ENCODE measurements at places on chromosomes 1 and 21.

GRCh38 chr1:108889706-108890384 lies 13.1 kb downstream of the GPSM2 start:
- DNase-seq = no peak

DNA sequence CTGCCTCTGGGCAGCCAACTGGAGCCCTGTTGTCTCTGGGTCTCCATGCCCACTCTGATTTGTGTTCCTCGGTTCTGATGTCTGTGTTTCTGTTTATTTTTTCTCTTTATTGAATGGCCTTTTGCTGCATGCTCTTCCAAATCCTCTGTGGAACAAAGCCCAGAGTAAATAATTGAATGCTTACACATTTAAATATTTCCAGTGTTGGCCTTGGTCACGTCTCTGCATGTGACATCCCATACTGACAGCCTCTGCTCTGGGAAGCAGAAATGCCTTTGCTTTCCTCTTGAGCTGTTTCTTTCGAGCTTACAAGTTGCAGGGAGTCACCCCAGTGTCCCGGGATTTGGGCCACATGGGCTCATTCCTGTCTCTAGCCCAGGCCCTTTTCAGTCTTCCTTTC lies 267.9 kb downstream of the PTPRU start:
- no peak for DNase-seq

GRCh38 chr21:42892582-42892930 lies 553 bp upstream of the NDUFV3 start:
- DNase-seq = no peak

- DNase-seq = no peak
Measured at GRCh38 chr1:12035312-12035711, 16.0 kb downstream of the MIIP start.

DNA sequence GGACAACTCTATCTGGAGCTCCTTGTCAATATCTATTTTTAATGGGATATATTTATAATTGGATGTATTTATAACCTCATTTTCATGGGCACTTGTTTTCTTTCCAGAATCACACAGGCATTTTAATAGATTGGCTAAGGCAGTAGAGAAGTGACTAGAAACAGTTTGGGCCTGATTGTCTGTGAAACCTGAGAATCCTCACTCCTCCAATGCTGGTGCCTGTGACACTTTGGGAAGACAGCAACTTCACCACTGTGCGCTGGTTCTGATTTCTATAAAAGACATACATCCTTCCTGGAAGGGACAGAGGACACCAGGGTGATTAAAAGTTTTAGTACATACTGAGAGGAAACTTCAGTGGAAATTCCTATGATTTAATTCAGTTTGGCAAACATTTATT lies 39.6 kb upstream of the RXRG start:
- DNase-seq = no peak

DNA sequence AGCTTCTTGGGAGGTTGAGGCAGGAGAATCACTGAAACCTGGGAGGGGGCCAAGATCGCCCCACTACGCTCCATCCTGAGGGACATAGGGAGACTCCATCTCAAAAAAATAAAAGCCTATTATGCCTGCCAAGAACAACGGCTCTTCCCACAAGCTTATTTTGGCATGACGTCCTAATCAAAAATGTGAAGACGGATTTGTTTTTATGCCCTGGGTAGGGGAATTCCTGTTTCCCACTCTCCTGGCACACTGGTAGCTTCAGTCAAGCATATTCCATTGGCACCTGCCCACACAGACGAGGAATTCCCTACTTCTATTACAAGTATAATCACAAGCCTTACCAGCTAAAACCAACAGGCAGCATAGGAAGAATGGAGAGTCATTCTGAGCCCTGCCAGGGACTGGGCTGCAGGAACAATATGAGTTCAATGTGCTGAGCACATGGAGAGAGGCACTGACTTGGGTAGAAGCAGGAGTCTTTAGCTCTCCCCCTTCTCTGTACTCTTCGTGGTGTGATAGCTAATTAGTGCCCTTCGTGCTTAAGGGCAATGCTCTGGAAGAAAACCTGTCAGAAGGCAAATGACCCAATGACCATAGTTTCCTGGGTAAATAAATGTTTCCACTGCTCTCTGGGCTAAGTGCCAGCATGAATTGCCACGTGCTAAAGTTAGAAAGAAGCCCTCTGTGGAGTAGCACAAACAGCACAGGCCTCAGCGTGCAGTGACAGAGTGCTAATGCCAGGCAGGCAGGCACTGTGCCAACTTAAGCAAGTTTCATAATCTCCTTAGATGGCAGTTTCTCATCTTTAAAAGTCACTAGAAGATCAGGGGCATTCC lies 16.8 kb downstream of the TNFSF4 start:
- DNase-seq = no peak

DNA sequence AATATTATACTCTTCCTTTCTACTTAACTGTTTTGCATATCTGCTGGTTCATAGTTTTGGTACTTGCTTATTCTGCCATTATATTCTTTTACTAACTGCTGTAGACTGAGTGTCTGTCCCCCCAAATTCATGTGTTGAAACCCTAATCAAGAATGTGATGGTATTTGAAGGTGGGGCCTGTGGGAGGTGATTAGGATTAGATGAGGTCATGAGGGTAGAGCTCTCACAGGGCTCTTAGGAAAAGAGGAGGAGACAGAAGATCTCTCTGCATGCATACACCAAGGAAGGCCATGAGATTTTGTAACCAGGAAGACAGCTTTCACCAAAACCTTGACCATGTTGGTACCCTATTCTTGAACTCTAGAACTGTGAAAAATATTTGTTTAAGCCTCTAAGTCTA lies 354.1 kb upstream of the B3GALT2 start:
- DNase-seq = peak; percentile 46

- DNase-seq = no peak
Measured at GRCh38 chr1:230105754-230106625, 39.0 kb downstream of the GALNT2 start.

- DNase-seq = no peak
Measured at GRCh38 chr1:115409094-115410015, 71.3 kb upstream of the NGF start.

- DNase-seq = no peak
Measured at GRCh38 chr1:225825078-225825477, 15.2 kb downstream of the EPHX1 start.

- DNase-seq = no peak
Measured at GRCh38 chr1:89865498-89866382, 44.9 kb downstream of the LRRC8D start.

- no peak for DNase-seq
Measured at GRCh38 chr21:38984568-38984967, 178.8 kb downstream of the ETS2 start.

DNA sequence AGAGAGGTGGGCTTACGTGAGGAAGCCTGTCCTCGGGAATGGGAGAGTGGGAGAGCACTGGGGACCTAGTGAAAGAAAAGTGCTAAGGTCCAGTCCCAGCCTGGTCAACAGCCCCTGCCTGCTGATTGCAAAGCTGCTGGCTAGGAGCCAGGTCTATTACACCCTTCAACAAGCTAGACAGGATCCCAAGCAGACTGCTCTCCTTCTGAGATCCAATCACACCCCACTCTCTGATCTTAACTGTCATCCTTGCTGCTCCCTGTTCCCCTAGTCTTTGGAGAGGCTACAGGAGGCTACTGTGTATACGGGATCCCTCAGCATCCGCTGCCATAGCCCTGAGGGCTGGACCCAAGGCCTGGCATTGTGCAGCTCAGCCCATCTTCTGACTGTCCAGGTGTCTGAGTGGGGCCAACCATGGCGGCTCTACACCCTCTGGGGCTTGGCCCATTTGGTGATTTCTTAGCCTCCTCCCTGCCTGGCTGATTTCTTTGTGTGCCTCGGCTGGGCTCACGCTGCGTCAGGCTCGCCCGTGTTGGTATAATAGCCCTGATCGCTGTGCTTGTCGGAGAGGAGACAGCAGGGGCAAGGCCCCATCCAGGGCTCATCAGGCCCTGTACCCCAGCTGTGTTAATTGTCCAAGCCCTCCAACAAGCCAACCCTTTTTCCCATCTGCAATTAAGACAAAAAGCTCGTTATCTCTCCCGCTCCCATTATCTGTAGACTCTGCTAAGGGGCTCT lies 43.9 kb downstream of the NAV1 start:
- no peak for DNase-seq

DNA sequence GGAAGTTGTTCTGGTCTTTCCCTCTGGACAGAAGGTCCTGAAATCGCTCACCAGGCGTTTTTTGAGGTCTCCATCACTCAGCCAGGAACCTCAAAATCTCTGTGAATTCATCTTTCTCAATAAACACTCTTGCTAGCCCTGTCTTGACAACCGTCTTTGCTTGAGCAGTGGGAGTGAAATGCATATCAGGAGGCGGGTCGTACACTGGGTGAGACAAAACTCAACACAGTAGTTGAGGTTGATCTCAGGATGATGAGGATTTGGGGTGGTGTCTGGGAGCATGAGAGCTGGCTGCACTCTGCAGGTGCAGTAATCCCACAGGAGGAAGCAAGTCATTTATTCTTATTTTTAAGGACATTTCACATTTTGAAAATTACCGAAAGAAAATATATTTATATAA lies 1.9 kb downstream of the GPR25 start:
- DNase-seq = no peak

DNA sequence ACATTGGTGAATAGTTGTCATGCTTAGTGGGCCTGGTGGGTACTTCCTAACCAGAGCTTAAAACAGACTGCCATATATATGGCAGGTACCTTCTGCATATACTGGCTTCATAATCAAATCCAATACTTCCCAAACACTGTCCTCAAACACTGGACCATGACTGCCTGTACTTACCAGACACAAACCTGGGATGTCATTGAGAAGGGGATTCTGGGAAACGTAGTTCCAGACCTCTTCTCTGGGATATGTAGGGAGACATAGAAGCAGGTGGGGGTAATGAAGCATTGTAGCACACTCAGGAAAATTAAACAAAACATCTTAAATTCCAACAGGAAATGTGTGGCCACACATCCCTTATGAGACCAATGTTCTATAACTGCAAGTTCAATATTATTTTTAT lies 76.5 kb upstream of the ADAMTS5 start:
- no peak for DNase-seq

- DNase-seq = no peak
Measured at GRCh38 chr21:44418108-44418875, 37.0 kb upstream of the LRRC3 start.

GRCh38 chr1:31580513-31580870 lies 4.2 kb downstream of the TINAGL1 start:
- DNase-seq = no peak

DNA sequence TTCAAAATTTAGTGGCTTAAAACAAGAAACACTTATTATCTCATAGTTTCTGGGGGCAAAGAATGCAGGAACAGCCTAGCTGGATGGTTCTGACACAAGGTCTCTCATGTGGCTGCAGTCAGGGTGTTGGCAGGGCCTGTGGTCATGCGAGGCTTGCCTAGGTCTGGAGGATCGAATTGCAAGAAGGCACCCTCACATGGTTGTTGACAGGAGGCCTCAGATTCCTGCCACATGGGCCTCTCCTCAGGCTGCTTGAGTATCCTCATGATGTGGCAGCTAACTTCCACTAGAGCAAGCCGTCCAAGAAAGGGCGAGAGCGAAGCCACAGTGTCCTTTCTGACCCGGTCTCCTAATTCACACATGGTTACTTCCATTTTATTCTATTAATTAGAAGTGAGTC lies 6.2 kb upstream of the NRIP1 start:
- no peak for DNase-seq

DNA sequence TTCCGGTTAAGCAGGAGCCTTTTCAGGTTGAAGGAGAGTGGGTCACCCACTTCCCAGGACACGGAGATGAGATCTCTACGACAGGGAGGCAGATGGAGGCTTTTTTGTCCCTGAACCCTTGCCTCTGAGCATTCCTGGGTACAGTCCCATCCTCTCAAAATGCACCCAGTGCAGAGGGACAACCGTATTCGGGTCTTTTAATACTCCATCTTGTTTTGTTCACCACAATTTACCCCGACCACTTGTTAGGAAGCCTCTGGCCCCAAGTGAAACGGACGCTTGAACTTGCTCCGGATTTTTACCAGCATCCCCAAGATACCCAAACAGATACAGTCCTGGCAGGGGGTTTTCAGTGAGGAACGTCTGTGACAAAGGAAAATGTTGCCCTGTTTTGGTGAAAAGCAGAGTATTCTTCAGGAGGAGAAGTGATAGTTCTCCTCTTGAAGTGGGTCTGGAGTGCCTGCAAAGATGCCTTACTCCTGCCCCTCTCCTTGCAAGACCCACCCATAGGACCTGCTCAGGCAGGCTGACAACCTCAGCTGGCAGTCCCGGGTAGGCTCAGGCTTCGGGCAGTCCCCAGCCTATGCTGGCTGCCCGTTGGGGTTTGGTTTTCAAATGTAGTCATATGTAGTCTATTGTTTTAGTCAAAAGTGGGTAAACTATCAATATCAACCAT lies 669 bp upstream of the ARL8A start:
- peak; percentile 46 for DNase-seq

GRCh38 chr1:182674346-182675246 lies 9.8 kb downstream of the RGS8 start:
- DNase-seq = no peak

- no peak for DNase-seq
Measured at GRCh38 chr1:47901001-47901575, 96.1 kb downstream of the TRABD2B start.

DNA sequence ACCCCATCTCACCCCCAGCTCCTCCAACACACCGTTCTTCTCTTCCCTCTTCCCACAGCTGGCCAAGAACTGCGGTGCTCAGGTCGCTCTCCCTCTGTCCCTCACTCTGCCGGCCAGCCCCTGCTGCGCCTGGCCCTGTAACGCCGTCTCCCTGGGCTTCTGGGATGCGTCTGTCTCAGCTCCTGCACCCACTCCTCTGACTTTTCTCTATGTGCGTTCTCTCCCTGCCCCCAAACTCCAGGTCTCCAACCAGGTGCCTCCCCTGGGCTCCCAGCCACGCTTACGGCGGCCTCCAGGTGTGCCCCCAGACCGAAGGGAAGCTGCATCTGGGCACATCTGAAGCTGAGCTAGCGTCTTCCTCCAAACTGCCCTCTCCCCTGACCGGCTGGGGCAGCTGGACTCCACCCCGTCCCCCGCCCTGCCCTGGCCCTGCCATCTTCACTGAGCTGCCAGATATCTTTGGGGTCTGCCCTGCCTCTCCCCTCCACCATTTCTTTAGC lies 2.6 kb downstream of the KRTAP10-12 start:
- no peak for DNase-seq

GRCh38 chr1:34398916-34399275 lies 222.2 kb downstream of the C1orf94 start:
- DNase-seq = no peak

DNA sequence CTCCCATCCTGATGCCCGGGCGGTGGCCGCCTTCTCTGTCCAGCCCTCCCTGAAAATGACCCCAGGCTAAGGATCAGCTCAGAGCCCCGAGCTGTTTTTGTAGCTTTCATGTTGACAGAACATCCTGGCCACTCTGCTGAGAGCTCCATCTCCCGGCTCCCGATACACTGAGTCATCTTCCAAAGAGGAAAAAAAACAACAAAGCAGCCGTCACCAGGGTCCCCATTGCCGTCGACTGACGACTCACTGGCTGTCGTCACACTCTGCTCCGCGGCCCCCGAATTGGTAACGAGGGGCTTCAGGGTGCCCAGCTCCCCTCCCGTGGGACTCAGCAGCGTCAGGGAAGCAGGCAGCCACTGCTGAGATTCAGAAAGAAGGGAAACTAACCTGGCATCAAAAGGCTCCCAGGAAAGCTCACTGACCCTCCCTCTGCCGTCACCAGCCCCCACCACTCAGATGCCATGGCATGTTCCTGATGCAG lies 67.2 kb downstream of the CD46 start:
- no peak for DNase-seq

Measured in CD4-positive, alpha-beta T cell treated with Interleukin-10 for 1 hour (primary cell).